Fibroblast of skin of left quadriceps (primary cell): ENCODE measurements at places on chromosomes 4 and X.

- DNase-seq: peak; percentile 50
Measured at GRCh38 chr4:108360754-108361445, 192.2 kb upstream of the LEF1 start.

DNA sequence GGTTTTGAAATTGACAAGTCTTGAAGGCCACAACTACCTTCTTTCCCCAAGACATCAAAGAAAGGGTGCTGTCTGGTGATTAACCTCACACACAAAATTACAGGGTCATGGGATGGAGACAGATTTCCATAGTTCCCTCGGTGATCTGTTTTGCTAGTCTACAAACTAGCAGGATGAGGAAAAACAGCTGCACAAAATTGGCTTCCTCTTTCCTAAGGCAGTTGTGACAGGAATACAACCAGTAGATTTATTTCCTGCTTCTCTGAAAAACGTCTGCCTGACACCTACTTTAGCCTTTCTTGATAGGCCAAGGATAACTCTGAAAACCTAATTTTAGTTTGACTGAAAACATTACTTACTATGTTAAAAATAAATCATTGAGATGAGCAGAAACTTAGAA, 39.6 kb downstream of the DKK2 start:
- DNase-seq: no peak

GRCh38 chr4:160848901-160849760, 1314.7 kb downstream of the FSTL5 start:
- DNase-seq: peak; percentile 18

DNA sequence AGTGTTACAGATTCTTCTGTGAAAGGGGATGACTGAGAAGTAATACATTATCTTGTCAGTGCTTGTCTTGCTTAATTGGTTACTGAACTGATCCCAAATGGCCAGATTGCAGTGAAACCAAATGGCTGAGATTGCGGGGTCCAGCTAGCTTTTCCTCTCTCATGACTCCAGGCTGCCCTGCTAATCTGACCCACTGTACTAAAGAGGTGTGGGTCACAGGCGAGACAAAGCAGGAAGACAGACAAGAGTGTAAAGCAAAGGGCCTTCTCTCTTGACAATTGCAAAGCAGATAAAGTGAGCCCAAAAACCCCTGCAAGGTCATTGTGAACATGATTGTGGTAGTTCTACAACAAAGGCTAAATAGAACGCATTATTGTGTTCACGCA, 2.1 kb downstream of the TMEM150C start:
- no peak for DNase-seq

- no peak for DNase-seq
Measured at GRCh38 chr4:169225812-169226211, 44.9 kb downstream of the SH3RF1 start.

DNA sequence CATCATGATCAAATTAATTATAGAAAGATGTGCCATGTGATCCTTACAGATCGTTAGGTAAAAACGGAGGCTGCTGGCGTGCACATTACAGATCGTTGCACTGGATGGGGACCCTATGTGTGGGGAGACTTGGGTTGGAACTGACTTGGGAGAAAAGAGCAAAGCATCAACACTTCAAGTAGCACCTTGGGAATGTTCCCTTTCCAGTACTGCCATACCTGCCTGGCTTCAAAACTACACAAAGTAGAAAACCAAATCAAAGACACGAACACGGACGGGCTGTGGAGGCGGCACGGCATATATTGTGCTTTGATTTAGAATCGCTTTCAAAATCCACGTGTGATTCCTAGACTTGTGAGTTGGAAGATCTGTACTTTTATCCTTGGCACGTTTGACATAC, 898 bp downstream of the CMC4 start:
- DNase-seq: no peak

DNA sequence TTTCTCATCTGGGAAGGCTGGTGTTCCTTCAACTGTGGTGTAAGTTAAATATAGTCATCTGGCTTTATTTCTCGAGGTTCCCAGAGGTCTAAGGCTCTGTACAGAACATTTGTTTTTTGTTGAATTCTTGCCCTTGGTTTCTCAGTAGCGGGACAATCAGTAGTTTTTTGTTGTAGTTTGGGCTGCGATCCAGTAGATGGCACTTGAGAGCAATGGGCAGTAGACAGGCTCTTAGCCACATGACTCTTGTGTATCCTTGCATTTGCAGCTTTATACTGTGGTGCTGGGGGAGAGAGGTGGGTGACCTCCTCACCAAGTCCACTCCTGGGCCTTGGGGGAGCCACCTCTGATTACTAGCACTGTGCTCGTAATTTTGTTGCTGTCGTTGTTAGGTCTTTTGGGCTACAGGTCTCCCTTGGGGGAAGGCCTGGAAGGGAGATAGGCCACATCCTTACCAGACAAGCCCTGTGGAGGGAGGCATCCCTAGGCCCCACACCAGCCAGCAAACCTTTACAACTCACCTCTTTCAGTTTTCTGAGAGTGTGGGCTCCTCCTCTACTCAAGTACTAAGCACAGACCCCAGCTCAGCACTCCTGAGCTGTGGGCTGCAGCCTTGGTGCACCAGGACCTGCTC, 8.1 kb downstream of the ETDB start:
- no peak for DNase-seq

DNA sequence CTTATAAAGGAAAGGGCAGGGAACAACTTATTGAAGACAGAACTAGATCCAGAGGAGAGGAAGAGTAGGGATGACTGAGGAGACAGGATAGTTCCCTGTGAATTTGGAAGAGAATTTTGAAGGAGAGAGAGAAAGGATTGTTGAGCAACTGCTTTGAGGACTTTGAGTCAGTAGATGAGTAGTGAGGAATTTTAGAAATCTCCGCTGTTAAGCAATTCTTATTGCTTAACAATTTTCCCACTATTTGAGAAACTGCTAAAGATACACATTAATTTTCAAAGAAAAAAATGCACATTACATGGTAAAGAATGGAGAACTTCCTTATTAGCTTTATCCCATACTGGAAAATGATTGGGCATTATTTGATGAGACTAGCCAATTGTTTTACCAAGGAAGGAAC, 116.3 kb upstream of the NRK start:
- DNase-seq: no peak

DNA sequence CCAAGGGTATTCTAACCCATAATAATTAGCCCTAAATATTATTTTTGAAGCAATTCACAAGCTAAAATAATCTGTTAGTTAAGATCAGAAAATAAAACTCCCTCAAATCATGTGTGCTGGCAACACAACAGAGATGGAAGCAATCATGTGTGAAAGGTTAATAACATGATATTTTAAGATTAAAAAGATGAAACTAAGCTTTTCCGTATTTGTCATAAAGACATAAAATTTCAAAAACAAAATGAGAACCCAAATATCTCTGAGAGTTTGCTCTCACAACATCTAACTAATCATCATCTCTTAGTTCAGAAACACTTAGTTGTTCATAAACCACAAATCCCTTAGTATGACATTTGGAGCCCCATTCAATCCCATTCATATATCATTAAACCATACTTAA, 749.1 kb downstream of the CCSER1 start:
- DNase-seq: no peak

DNA sequence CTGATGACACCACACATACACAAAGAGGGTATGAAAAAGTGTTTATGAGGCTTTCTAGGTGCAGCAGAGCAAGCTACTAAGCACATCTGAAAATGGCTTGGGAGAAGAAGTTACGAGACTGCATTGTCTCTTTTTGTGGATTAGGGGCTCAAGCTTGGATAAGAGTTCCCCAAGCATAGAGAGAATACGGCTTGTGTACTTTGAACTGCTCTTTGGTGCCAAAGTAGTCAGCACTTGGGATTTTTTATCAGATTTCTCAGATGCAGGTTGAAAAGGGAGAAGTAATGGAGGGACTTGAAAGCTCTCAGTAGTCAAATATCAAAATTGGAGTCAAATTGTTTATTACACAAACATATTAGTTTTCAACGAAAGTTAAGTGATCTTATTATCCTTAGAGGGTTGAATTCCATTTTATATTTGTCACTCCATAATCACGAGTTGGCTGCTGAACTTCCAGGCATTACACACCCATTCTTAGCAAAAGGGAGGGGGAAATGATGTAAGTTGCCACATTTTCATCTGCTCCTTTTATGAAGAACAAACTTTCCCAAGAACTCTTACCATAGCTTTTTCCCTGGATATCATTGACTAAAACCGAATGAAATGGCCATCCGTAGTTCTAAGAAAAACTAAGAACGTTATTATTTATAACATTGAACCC, 1904.9 kb downstream of the PCDH7 start:
- DNase-seq: no peak

GRCh38 chrX:63809173-63809572, 24.2 kb upstream of the ARHGEF9 start:
- no peak for DNase-seq

DNA sequence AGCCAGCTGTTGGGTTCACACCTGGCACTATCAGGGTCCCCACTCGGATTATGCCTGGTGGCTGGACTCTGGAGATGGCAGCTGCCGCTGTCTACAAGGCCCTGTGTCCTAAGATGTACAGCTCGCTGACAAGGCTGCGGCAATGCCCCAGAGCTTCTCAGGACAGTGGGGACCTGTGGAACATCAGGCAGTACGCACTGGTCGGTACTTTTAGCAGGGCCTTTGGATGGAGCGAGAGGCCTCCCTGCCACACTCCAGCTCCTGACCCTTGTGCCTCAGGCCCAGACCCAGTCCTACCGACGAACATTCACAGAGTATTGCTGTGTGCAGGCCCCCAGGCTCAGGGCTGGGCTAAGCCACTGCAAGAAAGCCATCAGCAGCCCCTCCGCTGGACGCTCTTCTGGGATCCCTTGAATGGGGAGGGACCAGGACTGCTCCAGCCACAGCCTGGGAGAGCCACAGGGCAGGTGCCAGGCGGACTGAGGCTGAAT, 45.7 kb upstream of the HMX1 start:
- no peak for DNase-seq

DNA sequence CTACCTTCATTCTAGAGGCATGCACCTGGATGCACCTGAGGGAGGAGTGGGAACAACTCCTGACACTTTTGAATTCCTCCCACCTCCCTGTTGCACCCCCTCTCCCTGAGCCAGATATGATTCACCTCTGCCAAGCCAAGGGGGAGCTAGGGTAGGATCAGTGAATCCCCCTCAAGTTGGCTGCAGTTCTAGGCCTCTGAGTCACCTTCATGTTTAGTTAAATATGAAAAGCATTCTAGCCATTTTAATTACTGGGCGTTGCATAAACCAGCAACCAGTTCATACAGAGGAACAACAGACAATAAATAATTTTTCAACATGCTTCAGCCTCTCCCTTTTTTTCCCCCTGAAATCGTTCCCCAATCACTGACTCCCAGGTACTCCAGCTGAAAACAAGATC, 1440.2 kb downstream of the ADGRL3 start:
- peak; percentile 9 for DNase-seq

DNA sequence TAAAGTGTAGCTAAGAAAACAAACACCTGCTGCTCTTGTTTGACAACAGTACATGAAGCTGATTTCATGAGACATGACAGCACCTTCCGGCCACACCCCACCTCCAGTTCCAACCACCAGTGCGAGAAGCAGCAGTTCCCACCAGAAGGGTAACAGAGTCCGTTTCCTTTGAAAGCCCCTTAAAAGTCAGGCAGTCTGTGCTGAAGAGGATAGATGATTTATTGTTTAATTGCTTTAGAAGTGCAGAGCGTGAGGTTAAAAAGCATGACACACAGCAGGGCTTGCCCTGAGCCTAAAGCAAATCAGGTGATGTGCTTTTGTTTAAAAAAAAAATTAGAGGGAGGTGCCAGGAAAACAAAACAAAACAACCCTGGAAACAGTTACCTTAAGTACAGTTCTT, 82.6 kb downstream of the HADH start:
- no peak for DNase-seq

DNA sequence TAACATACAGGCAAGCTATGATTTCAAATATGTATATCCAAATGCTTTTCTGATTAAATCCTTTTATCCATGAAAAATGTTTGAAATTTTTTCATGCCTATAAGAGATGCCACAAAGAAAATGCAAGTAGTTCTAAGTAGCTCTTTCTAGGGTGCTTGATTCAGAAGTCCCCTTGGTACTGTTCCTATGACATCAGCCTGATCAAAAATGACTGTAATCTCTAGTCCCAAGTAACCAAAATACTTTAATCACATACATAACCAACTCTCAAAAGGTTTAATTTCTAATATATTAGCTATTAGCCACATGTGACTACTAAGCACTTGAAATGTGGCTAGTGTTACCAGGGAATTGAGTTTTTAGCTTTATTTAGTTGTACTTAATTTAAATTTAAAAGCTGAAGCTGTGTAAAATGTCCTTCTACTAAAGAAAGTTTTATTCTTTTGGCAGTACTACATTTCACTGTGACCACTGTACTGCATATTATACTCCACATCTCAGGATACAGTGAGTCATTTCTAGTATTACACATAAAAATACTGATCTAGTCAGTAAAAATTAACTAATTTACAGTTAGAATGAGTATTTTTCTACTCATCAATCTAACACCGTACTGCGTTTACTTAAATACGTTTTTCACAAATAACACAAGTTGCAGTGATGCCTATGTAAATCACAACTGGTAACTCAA, 33.9 kb downstream of the FBXW7 start:
- DNase-seq: no peak

- no peak for DNase-seq
Measured at GRCh38 chr4:84507941-84508340, 8.8 kb upstream of the NKX6-1 start.

GRCh38 chrX:2401590-2402360, 99.0 kb downstream of the DHRSX start:
- DNase-seq: peak; percentile 12

DNA sequence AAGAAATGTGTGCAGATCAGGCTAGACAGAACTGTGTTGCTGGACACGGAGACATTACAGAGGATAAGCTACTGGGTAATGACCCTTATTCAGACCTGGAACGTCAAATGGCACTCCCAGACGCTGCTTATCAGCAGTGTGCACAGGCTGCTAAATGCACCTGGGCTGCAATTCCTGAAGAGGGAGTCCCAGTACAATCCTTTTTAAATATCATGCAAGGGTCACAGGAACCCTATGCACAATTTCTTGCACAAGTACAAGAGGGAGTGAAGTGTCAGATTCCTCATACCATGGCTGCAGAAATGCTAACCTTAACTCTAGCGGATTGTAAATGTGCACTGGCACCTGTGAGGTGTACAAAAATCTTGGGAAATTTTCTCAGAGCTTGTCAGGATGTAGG, 16.9 kb downstream of the SPIN2B start:
- DNase-seq: no peak
